ENCODE measurements at places on chromosomes 4 and X.

GRCh38 chrX:106302304-106302703 is 134.2 kb downstream of the PWWP3B start:
- DNase-seq, result no peak

DNA sequence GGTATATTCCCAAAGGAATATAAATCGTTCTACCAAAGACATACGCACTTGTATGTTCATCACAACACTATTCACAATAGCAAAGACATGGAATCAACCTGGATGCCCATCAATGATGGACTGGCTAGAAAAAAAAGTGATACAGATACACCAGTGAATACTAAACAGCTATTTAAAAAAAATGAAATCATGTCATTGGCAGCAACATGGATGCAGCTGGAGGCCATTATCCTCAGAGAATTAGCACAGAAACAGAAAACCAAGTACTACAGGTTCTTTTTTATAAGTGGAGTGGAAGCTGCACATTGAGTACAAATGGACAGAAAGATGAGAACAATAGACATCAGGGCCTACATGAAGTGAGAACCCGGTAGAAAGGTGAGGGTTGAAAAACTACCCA is 81.4 kb downstream of the ANTXR2 start:
- no peak for DNase-seq

DNA sequence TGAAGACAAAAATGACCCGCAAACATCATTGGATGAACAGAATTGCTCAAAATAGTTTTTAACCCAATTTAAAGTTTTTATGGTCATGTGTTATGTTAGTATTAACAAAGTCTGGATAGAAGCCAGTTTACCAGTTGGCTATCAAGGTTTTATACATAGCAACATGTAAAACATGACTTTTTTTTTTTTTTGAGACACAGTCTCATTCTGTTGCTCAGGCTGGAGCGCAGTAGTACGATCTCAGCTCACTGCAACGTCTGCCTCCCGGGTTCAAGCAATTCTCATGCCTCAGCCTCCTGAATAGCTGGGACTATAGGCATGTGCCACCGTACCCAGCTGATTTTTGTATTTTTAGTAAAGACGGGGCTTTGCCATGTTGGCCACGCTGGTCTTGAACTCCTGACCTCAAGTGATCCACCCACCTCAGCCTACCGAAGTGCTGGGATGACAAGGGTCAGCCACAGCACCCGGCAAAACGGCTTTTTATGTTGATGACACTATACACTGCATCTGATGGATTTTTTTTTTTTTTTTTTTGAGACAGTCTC is 3.4 kb downstream of the SAT1 start:
- DNase-seq, result no peak

DNA sequence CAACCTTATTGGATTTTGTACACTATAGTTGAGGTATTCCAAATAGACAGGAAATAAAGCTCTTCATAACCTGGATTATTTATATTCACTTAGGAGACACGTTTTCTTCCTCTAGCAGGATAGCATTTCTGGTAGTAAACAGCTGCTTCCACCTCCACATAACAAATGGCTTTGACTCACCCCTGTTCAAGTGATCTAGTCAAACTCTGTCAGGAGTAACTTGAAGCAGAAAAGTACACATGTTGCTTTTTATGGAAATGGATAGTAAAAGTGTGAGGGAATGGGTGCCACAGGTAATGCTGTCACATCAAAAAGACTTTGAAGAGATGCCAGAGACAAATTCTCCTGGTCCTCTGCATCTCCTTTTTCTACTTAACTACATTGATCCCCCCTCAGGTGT is 258.7 kb upstream of the SLC7A11 start:
- no peak for DNase-seq

DNA sequence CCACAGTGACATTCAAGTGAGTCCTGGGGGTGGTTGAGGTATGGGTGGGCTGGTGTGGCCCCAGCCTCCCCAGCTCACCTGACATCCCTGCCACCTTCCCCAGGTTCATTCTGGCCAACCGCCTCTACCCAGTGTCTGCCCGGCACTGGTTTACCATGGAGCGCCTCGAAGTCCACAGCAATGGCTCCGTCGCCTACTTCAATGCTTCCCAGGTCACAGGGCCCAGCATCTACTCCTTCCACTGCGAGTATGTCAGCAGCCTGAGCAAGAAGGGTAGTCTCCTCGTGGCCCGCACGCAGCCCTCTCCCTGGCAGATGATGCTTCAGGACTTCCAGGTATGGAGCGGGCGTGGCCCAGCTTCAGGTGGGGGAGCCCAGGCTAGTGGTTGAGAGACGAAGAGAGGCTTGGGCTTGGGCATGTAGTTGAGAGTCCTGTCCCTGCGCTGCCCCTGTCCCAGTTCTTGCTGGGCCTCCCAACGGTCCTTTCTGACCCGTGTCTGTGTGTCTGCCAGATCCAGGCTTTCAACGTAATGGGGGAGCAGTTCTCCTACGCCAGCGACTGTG is 1.7 kb upstream of the GDI1 start:
- no peak for DNase-seq

DNA sequence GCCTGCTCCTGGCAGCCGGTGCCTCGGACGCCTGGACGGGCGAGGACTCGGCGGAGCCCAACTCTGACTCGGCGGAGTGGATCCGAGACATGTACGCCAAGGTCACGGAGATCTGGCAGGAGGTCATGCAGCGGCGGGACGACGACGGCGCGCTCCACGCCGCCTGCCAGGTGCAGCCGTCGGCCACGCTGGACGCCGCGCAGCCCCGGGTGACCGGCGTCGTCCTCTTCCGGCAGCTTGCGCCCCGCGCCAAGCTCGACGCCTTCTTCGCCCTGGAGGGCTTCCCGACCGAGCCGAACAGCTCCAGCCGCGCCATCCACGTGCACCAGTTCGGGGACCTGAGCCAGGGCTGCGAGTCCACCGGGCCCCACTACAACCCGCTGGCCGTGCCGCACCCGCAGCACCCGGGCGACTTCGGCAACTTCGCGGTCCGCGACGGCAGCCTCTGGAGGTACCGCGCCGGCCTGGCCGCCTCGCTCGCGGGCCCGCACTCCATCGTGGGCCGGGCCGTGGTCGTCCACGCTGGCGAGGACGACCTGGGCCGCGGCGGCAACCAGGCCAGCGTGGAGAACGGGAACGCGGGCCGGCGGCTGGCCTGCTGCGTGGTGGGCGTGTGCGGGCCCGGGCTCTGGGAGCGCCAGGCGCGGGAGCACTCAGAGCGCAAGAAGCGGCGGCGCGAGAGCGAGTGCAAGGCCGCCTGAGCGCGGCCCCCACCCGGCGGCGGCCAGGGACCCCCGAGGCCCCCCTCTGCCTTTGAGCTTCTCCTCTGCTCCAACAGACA is 4.4 kb downstream of the SOD3 start:
- no peak for DNase-seq

DNA sequence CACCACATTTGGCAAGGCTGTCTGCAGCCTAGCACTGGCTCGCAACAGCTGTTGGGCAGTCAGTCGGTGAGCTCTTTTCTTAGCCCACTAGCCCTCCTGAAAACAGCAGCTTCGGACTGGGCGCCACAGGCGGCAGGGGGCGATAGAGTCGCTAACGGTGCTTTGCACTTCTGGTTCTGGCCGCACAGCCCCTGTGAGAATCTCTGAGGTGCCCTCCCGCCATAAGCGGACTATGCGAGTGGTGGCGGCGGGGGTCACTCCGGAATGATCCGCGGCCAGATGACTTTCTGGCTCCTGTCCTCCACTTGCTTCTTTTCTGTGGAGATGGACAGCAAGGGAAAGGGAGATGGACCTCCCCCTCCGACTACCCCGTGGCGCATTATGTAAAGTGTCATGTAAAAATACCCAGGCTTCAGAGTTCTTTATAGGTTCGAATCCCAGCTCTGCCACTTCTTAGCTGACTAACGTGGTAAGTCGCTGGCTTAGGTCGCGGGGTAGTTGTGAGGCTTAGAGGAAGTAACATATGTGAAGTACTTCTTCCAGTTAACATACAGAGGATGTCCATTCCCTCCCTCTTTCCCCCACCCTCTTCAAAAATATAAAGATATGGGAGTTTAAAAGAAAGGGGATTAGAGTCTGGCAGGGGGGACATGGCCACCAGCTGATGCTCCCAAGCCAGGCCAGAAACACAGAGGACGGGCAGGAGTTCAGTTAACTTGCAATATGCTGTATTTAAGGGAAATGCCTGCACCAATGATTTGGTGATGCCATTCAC is 11.0 kb downstream of the ARHGAP36 start:
- DNase-seq, result no peak

GRCh38 chr4:63296773-63297172 is 1112.5 kb downstream of the TECRL start:
- no peak for DNase-seq

GRCh38 chrX:11543249-11543648 is 122.5 kb downstream of the ARHGAP6 start:
- no peak for DNase-seq

DNA sequence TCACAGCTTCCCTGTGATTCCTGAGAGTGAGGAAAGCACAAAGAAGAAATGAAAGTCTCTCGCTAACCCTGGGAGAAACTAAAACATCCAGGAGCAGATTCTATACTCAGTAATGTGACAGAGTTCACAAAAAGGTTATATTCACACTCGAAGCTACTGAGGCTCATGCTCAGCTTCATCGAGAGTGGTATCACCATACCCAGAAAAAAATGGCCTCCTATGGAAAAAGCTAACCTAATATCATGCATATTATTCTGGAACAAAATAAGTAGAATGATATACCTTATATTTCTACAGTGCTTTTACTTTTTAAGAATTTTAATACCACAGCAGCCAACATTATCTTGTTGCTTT is 13.5 kb upstream of the CDKN2AIP start:
- no peak for DNase-seq

- DNase-seq, result peak; percentile 20
Observed at GRCh38 chrX:22748093-22748999, 251.4 kb upstream of the DDX53 start.

DNA sequence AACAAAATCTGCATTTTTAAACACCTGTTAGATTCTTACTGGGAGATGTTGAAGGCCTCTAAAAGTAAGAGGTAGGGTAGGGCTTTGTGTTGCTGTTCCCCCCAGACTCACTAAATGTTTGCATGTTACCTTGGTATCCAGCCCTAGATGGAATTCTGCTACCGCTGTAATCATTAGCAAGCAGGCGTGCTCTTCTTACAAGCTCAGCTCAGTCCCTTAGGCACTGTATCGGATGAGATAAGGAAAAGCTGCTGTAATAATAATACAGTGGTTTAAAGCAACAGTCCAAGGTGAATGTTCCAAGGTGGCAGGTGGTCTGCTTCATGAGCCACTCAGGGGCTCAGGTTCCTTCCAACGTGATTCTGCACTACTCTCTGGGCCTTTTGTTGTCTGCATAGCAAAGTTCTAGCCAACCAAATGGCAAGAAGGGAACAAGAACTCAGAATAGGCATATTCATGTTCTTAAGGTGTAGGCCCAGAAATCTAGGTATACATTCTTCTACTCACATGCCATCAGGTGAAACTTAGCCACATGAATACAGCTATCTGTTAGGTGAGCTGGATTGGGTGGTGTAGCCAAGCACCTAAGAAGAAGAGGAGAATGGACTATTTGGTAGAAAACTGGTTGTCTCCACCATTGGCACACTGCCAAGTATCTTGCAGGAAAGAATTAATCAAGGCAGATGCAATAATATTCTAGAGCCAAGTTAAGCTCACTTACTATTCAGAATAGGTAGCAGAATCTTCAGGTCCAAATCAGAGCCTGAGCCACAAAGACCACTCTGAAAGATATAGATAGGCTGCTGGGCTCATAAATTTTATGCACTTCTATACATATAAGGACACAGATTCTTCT is 46.0 kb downstream of the COQ2 start:
- no peak for DNase-seq

DNA sequence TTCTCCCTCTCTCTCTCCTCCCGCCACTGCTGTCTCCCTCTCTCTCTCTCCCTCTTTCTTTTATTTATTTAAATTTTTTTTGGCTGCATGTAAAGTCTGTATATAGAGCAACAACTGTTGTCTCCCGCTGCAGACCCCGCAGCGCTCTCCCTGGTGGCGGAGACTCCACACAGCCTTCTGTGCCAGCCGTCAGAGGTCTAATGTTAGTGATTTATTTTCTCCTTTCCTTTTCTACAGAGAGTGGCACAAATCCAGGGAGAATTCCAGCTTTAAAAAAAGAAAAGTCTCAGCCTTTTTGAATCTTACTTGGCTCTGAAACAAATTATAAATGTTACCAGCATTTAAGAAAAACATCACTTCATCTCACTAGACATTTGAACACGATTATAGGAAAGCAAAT is 106.2 kb downstream of the FAM9B start:
- no peak for DNase-seq

DNA sequence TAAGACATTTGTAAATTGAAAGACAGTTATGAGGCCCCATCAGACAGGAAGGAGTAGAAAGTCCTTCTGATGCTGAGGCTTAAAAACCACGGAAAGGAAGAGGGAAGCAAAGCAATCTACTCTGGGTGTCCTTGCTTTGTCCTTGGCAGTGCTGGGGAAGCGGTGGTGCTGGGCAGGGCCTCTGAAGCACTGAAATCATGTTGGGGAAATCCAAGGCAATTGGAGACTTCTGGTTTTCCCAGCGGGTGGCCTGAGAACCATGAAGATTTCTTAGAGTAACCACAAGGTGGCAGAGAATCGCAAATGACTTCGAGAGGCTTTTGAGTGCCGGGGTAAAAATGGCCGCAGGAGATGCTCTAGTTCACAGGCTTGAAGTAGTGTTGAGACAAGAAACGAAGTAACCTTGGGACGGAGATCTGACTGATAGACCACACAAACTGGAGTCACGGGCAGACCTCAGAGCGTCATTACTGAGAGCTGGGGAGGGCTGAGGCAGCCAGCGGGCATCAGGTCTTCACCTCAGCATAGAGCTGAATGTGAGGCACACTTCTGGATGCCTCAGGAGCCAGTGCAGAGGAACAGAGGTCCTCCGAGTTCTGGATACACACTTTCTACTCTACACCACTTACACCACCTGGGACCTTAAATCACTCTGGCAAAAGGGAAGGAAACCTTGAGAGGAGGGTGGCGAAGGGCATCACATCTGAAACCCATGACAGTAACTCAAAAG is 130.7 kb upstream of the GPRIN3 start:
- peak; percentile 45 for DNase-seq

- no peak for DNase-seq
Observed at GRCh38 chrX:102968216-102968615, 31.1 kb downstream of the RAB40AL start.

- peak; percentile 48 for DNase-seq
Observed at GRCh38 chr4:83217721-83218522, 66.7 kb downstream of the COQ2 start.

DNA sequence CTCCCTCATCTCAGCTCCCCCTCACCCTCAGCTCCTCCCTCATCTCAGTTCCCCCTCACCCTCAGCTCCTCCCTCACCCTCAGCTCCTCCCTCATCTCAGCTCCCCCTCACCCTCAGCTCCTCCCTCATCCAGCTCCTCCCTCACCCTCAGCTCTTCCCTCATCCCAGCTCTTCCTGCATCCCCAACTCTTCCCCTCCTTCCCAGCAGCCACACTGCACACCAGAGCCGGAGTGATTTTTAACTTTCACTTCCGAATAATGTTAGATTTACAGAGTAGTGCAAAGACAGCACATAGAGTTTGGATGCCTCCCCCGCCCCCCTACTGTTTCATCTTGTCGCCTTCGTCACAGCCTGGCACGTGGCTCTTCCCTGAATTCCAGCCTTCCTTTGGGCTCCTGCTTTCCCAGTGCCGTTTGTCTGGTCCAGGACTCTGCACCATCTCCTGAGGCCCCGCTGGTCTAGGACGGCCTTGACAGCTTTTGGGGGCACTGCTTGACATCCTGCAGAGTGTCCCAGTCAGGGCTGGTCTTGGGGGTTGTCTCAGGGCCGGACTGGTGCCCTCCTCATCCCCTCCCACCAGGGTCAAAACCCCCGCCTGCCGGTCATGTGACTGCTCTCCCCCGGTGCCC is 110.2 kb downstream of the FAM53A start:
- DNase-seq, result no peak

GRCh38 chr4:11428231-11428898 is at the start of gene HS3ST1:
Gene HS3ST1 (minus strand): TSS chr4:11428894. CDS start chr4:11400005, 28,889 bp downstream.
- peak; percentile 14 for DNase-seq

- no peak for DNase-seq
Observed at GRCh38 chrX:112844250-112844649, 3.6 kb upstream of the AMOT start.
